WTC11 (cell line): ENCODE measurements at places on chromosomes 2 and 18.

GRCh38 chr2:97784953-97785352 is 71.6 kb downstream of the ZAP70 start:
- no peak for DNase-seq

DNA sequence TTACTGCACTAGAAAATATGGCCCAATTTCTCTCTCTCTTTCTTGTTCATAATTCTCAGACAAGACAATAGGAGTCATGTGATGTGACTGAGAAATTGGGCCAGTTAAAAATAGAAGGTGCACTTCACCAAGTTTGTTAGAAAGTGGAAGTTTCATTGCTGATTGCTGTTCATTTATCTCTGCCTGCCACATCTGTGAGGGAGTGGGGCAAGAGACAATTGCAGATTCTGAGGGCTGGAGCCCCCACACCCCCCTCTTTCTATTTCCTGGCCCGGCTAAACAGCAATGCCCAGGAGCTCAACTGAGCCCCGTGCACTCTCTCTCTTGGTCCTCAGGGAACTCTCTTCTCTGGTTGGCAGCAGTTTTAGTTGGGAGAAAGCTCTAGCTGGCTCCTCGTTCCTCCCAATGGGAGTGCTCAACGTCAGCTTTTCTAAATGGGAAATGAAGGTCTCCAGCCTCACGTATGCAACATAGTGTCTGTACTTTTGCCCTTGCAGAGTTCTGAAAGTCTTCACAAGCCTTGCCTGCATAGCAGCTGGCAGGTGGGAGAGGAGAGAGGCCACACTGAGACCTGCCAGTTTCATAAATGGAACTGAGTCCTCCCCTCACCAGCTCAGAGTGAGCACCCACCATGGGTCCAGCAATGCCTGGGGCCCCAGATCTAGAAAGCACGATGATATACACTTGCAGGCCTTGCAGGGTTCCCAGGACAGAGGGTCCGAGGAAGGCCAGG is 115.7 kb downstream of the MYCN start:
- no peak for DNase-seq

DNA sequence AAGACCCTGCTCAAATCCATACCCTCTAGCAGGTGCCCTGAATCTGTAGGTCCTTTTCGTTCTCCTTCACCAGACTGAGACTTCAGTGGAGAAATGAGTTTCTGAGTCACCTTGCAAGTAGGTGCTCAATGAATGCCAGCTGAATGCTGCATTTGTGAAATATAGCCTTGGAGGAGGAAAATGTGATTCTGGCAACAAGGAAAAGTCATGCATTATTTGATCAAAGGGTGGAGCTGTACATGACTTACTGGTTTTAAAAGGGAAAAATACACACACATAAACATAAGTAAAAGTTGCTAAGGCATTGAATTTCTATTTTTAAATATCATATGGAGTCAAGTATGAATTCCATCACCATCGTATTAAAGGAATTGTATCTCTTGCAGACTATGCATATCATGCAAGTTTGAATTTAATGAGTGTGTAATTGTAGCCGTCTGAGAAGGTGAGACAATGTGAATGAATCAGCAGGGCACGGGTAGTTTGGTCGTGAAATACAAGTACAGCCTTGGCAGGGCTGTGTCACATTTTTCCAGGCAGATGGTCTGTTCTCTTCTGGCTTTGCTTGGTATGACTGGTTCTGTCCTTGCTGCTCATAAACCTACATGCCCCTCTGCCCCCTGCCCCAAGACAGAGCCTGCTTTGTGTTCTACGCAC is 160.8 kb downstream of the COL6A3 start:
- no peak for DNase-seq

GRCh38 chr2:88074854-88075292 is 7.2 kb downstream of the SMYD1 start:
- DNase-seq = no peak

DNA sequence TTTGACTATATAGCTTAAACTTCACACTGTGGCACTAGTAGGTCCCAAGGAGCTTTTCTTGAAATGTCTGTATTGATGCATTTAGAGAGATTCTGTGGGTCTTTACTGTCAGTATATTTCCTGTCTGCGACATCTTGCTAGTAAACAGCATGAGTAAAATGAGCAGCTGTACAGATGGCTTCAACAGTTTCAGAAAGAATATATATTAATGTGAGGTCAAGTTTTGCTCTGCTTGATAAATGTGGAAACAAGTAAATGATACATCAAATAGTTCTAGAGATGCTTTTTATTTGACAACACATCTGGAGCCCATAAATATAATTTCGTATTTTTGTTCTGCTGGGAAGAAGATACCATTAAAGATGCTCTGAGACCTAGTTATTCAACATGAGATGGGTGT is 310.9 kb upstream of the COL3A1 start:
- no peak for DNase-seq

GRCh38 chr2:172639823-172640222 is 83.9 kb downstream of the PDK1 start:
- DNase-seq = no peak

DNA sequence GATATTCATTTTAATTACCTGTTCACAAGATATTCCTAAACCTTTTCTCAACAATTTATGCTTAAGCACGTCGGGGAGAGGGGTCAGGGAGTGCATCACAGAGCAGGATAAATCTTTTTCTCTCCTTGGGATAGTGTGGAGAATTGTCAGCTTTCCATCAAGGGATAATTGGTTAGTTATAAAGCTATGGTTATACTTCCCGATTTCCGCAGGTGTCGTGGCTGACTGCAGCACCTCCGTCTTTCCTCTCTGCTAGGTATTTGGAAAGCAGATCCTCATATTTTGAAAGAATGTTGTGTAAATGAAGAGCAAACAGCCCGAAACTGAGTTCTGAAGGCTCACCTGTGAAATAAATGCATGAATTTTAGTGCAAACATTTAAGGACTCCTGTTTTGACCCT is 778 bp downstream of the DYNC2LI1 start:
- DNase-seq = no peak

- DNase-seq = no peak
These were observed 592 bp downstream of the ZNF397 start for GRCh38 chr18:35241448-35241804.

DNA sequence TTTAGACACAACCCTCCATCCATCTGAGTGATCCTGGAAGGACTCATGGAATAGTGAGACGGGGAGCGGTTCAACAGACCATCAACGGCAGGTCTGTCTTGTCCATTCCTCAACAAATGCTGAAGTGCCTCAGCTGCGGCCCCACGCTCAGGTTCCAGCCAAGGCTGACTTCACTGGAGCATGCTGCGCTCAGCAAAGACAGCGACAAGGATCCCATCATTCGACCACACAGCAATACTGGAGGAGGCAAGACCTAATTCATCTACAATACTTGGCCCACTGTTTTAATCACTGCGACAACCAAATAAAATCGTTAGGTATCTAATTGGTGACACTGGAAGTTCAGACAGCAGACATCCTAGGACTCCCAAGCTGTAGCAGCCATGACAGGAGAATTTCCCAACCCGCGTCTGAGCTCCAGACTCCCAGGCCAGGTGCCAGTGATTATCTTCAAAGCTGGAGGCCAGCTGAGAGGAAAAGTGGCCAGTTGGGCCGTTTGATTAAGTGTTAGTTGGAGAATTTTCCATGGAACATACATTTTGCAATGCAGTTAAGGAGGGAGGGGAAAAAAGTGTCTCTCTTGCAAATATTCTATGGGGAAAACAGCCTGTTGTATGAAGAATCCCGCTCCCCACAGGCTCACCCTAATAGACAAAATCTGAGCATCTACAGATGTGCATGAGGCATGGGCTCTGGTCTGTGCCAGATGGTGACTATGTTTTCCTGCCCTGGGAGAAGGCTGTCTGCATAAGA is 92.5 kb upstream of the SLC35G4 start:
- no peak for DNase-seq

DNA sequence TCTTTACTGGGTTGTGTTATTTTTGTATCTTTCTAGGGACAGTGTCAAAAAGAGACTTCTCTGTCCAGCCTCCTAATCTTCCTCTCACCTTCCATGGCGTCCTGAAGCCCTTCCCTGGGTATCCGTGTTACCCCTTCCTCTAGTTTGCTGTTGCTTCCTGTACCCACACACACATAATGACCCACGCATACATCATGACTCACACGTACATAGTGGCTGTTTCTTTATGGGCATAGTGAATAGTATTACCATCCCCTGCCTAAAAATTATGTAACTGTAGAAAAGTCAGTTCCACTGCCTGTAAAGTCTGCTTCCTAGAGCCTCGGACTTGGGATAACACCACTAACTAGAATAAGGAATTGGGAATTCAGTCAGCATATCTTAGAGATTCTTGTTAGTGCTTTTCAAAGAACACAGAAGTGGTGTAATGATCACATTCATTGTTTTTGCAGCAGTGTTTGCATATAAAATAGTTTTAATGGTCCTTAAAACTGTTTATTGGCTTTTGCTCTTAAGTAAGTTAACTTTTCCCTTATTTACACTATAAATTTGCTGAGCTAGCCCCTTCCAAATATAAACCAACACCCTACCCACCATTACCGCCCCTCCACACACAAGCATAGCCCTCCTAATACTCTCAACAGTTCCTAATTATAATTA is 308.4 kb upstream of the RAB12 start:
- no peak for DNase-seq

DNA sequence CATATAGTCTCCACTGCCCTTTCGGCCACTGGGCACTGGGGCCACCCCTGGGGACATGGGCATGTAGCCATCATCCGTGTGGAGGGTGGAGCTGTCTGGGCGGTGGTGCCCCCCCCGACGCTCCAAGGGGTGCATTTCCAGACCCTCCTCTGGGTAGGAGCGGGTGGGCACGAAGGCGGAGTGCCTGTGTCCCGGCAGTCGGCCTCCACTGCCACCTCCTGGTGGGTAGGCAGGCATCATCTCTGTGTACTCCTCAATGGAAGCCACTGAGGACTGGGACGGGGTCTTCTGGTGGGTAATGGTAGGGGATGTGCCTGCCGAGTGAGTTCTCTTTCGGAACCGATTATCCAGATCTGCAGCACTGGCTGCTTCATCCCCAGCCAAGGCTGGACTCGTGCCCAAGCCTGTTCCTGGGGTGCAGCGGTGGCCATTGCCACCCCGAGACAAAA is 2.8 kb downstream of the IRS1 start:
- peak; percentile 21 for DNase-seq

GRCh38 chr2:134120406-134120732 is 133.5 kb upstream of the MGAT5 start:
- peak; percentile 36 for DNase-seq

- DNase-seq = no peak
These were observed 18.5 kb downstream of the DHRS9 start for GRCh38 chr2:169087757-169088379.

GRCh38 chr2:74424139-74424992 is 2.8 kb downstream of the WDR54 start:
- no peak for DNase-seq

DNA sequence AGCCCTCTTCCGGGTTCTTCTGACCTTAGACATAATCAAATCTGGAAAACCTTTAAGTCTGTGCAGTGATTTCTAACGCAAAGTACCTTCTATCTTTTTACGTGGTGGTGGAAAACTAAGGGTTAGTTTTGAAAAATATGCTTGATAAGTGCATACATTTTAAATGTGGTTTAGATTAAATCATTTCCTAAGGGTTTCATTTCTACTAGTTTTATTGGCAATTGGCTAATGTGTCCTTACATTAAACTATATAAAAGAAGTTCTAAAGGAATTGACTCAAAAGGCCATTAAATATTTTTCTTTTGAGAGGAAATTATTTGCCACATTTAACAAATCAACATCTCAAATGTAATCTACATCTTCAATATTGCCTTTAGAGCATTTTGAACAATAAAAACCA is 268.3 kb upstream of the THUMPD2 start:
- DNase-seq = no peak

DNA sequence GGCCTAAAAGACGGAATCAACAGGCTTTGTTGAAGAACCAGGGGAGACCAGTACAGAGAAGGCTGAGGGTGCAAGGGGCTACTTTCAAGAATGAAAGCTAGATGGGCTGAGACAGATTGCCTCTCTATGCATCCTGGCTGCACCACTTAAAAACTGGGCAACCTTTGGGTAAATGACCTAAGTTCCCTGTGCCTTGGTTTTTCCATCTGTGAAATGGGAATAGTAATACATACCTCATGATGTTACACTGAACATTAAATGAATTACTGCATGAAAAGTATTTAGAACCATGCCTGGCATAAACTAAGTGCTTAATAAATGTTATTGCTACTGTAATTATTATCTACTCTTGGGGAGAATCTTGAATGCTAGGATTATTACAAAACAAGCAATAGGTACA is 106.5 kb downstream of the PRKCE start:
- no peak for DNase-seq

- DNase-seq = no peak
These were observed 210.0 kb upstream of the SIX3 start for GRCh38 chr2:44731505-44731904.

DNA sequence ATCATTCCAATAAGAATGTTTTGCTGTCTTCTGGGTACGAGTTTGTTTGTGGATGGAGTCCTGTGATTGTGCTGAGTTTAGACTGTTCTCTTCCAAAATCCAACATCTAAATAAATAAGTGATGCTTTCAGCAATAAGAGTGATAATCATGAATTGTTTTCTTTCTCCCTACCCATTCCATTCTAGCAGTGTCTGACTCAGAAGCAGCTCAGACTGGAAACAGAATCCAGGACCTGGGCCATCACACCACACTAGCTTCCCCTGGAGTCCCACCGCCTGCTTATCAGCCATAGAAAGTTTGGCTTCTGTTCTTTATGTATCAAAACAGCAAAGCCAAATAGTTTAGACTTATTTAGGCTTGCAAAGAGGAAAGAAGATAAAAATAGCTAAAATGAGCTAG is 76.4 kb upstream of the CNGA3 start:
- DNase-seq = no peak

- DNase-seq = no peak
These were observed 872.7 kb downstream of the DCDC2C start for GRCh38 chr2:4576075-4576474.

DNA sequence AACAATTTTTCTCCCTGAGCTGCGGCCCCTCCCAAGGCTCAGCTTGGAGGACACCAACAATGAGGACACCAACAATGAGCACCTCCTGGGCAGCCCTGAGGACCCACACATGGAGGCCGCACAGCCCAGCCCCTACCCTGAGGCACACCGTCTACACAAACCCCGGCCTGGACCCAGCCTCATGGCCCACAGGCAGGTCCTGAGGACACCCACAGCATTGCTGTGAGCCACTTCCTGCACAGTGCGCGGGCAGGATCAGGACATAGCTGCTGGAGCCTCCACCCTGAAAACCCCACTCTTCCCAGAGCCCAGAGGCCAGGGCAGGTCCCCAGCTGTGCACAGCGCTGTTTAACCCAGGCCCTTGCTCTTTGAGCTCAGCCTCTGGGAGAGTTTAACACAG is 194.3 kb downstream of the RTP5 start:
- DNase-seq = no peak

- no peak for DNase-seq
These were observed 11.6 kb downstream of the CD28 start for GRCh38 chr2:203718087-203718486.

DNA sequence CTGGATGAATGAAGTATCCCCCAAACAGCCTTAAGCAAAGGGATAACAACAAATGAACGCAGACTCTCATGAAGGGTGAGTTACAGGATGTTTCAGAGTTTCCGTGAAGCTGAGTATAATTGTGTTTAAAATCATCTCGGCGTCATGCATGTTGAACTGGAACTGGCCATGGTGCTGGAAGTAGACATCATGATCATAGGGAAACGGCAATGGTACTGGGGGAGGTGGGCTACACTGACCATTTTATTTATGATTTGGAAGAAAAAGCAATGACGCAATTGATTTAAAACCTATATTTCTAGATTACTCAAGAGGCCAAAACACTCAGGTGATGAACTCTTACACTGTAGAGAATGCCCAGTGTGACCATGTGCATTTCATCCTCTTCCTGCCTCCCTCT is 387.9 kb upstream of the MYT1L start:
- no peak for DNase-seq

GRCh38 chr2:44579837-44580230 is 218.1 kb downstream of the CAMKMT start:
- no peak for DNase-seq
